ENCODE measurements at places on chromosomes 6 and 20. TPM values are rescaled to one million over a fixed set of nuclear protein-coding genes. Genes with fewer than 3 reads are reported as not detected.

DNA sequence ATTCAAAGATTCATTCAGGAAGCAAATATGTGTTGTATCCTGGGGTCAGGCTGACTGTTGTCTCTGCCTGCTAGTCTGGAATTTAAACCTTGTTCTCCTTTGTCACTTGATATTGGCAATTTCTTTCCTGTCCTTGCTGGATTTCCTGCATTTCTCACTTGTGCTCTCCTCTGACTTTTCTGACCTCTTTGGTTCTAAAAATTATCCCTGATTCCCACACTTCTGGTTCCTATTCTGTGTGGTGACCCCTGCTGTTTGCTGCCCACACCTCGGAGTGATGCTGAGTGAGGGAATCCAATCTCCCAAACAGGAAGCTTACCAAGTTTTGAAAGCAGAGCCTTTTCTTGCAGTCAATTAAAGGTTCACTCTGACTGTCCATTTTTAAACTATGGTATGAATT, 345.3 kb downstream of the CDKAL1 start:
- no peak overlapping the region for H3K27ac ChIP-seq
- H3K4me1 ChIP-seq: peaks cover 6% of the 10 kb centered on the region
- no peaks in the 10 kb centered on the region for H3K36me3 ChIP-seq
- no peak for DNase-seq
- H3K27me3 ChIP-seq: no peaks in the 10 kb centered on the region
- no peak overlapping the region for H3K4me3 ChIP-seq

DNA sequence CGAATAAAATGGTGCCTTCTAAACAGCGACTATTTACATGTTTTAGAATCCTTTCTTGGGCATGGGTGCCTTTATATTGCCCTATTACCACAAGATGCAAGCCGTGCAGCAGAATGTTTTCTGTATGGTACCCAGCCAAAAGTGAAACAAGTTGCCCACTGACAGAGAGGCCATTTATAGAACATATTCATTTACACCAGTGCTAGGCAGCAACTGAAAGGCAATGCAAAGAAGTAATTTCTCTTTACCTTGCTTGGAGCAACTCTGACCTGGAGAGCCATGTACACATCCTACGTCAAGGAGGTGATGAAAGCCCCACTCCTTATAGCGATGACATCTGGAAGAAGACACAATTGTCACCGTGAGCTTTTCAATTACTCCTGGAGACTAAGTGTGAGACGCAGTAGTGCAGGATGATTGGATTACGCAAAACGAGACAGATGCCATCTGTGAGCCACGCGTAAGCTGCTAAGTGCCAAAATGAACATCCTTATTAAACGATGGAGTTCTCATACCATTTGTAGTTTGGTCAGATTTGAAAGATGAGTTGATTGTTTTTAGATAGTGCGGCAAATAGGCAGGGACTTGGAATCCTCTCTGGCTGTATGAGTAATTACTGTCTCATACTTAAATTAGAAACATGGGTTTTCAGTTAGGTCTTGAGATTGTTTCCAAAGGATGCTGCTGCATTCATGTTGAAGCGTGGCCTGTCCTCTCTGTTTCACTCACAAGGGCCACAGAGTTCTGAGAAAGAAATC, at the start of gene TMEM244:
TMEM244 (minus strand) TSS at position 408 of the 758 bp plus-strand sequence; CDS start at position 281, 127 bp downstream.
- no peaks in the 10 kb centered on the region for H3K4me1 ChIP-seq
- no peak for DNase-seq
- H3K4me3 ChIP-seq: no peak within 1 kb of the TSS
- H3K27ac ChIP-seq: no peak within 1 kb of the TSS

LAMA2 gene
- 69.5 TPM for polyA plus RNA-seq

OR12D3 gene
- not detected for polyA plus RNA-seq

All from left lung (tissue), 14 donors.